ENCODE measurements at places on chromosomes 2 and 18. TPM values are rescaled to one million over a fixed set of nuclear protein-coding genes. Genes with fewer than 3 reads are reported as not detected.

Gene GCA
- 64.8 TPM for total RNA-seq

Gene NCKAP1
- 117 TPM for total RNA-seq

DNA sequence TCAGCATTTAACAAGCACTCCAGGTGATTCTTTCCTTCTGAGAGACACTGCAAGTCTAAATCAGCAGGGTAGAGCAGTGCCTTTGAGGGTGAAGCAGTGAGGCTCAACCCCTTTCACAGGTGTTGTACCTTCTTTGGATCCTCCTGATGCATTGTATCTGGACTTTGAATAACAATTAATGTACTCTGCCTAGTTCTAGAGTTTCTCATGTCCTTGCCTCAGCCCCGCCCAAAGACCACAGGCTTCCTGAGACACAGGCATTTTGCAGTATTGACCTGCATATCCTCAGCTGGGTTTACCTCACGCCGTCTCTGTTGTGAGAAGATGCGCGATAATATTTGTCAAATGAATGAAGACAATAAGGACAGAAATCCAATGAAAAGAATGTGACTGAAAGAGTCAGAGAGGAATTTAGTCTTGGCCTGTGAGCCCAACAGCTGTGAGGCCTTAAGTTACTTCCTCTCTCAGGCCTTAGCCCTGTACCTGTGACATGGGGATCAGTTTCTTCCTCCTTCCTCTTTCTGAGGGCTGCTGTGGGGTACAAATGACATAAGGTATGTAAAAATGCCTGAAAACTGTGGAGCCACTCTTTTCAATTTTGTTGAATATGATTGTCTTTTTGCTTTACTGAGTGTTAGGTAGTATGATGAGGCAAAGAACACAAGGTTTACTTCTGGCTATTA is 43.7 kb downstream of the WIPF1 start:
- no peaks in the 10 kb centered on the region for H3K4me1 ChIP-seq
- no peak overlapping the region for H3K4me3 ChIP-seq
- DNase-seq: no peak
- H3K27ac ChIP-seq: no peak overlapping the region
- no peaks in the 10 kb centered on the region for H3K27me3 ChIP-seq
- H3K36me3 ChIP-seq: peaks cover 5% of the 10 kb centered on the region

- no peaks in the 10 kb centered on the region for H3K27me3 ChIP-seq
- peak; percentile 40 for DNase-seq
- no peak overlapping the region for H3K27ac ChIP-seq
- no peaks in the 10 kb centered on the region for H3K4me1 ChIP-seq
- no peaks in the 10 kb centered on the region for H3K36me3 ChIP-seq
These were observed 65.1 kb downstream of the EDAR start for GRCh38 chr2:108923736-108924579.

DNA sequence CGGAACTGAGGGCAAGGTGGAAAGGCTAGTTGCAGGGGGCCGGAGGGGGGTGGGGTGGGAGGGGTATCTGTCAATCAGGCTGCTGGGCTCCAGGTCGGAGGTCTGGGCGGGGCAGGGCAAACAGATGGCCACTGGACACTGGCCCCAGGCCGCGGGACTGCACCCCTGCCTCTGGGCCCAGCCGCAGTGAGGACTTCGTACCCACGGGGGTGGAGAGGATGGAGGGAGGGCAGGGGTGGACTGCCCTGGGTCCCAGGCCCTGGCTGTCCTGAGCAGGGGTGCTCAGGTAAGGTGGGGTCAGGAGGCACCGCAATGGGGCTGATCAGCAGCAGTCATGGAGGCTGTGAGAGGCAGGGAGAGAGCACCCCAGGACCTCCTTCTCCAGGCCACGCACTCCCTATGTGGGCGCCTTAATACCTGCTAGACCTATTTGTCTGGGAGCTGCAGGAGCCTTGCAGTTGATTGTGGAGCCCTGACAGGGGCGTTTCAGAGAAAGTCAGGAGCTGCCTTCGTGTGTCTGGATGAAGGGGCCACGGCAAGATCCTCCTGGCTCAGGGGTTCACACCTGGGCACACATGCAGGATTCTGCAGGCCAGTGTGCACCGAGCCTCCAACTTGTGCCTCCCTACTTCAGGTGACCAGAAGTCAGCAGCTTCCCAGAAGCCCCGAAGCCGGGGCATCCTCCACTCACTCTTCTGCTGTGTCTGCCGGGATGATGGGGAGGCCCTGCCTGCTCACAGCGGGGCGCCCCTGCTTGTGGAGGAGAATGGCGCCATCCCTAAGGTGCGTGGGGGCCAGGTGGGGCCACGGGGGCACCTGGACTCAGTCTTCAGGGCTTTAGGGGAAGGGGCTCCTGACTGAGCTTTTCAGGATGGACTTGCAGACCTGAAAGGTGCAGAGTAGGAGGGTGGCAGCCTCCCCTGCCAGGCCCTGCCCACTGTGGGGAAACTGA is 1.5 kb downstream of the CTDSP1 start:
- H3K36me3 ChIP-seq: peaks cover 41% of the 10 kb centered on the region
- DNase-seq: peak; percentile 81
- peak overlapping the region; percentile 100 for H3K27ac ChIP-seq
- peak overlapping the region; percentile 79 for H3K4me3 ChIP-seq
- H3K4me1 ChIP-seq: peaks cover 37% of the 10 kb centered on the region

GRCh38 chr2:172285010-172285621 is 142.3 kb upstream of the ITGA6 start:
- H3K27ac ChIP-seq: peak overlapping the region; percentile 51
- no peak overlapping the region for H3K4me3 ChIP-seq
- no peak for DNase-seq
- no peaks in the 10 kb centered on the region for H3K27me3 ChIP-seq
- H3K4me1 ChIP-seq: peaks cover 14% of the 10 kb centered on the region

DNA sequence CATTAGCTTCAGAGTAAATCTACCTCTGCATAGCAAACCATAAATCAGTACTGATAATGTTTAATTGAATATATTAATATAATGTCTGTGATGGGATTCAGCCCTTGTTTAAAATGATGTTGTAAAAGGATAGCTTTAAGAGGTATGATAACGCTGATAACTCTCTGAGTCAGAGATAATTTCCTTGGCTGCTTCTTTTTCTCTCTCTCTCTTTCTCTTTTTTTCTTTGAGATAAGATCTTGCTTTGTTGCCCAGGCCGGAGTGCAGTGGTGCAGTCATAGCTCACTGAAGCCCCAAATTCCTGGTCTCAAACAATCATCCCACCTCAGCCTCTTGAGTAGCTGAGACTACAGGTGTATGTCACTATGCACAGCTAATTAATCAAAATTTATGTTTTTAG is 35.7 kb downstream of the CDH7 start:
- no peaks in the 10 kb centered on the region for H3K27me3 ChIP-seq
- no peak overlapping the region for H3K4me3 ChIP-seq
- no peak for DNase-seq

DNA sequence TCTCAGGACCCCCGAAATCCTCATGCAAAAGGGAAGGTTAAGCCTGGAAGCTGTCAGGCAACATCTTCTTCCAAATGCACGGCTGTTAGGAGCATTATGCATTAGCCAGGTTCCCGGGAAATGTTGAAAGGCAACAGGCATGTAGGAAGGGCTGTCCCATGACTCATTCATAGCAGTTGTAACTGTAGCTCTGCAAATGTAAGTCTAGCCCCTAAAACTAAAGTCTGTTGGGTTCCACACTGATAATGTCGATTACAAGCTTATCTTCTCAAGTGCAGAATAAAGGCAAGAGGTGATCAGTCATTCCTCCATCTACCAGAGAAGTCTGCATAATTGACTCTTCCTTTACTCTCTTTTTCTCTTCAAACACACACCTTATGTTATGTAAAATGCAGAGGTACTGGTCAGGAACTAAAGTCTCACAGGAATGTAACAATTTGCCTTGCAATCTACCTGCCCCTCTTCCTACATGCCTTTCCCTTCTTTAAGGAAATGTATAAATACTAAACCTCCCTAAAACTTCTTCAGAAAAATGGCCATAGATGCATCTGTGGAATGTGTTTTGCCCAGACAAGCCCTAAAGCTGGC is 99.8 kb downstream of the AKAIN1 start:
- H3K27ac ChIP-seq: no peak overlapping the region
- no peaks in the 10 kb centered on the region for H3K4me1 ChIP-seq
- no peaks in the 10 kb centered on the region for H3K36me3 ChIP-seq
- no peak overlapping the region for H3K4me3 ChIP-seq

DNA sequence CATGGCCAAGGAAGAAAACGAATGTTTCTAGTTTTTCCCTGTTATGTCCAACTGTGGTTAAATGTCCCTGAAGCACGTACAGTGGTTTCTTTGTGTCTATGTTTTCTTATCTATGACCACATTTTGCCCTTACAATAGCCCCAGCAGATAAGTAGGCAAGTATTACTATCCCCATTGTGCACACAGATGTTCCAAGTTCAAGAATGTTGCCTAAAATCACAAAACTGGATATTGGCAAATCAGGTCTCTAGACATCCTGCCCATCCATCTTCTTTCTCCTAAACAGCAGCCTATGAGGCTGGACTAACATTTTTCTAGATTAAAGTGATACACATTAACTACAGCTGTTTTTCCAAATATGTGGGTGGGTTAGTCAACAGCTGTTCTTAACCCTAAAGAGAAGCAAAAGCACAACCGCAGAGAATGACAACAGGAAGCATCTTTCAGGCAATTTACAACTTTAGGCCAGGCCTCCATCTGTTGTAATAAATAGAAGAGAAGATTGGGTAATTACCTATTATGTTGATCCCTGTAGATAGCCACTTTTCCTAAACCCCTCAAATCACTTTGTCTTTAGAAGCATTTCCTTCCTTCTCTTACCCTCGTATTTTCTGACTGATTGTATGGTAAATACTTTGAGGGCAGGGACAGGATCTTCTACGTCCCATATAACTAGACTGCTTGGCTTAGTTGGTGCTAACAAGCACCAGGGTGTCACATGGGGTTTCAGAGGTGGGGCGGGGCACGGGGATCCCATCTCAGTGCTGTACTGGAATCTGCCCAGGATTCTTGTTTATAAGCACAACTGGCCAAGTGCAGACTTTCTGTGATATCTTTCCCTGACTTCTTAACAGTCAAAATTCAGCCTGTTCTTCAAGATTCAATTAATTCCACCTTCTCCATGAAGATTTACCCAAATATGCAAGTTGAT is 132.1 kb upstream of the SETBP1 start:
- no peak overlapping the region for H3K27ac ChIP-seq
- H3K4me1 ChIP-seq: no peaks in the 10 kb centered on the region
- H3K4me3 ChIP-seq: no peak overlapping the region
- H3K36me3 ChIP-seq: no peaks in the 10 kb centered on the region
- no peaks in the 10 kb centered on the region for H3K27me3 ChIP-seq
- no peak for DNase-seq

DNA sequence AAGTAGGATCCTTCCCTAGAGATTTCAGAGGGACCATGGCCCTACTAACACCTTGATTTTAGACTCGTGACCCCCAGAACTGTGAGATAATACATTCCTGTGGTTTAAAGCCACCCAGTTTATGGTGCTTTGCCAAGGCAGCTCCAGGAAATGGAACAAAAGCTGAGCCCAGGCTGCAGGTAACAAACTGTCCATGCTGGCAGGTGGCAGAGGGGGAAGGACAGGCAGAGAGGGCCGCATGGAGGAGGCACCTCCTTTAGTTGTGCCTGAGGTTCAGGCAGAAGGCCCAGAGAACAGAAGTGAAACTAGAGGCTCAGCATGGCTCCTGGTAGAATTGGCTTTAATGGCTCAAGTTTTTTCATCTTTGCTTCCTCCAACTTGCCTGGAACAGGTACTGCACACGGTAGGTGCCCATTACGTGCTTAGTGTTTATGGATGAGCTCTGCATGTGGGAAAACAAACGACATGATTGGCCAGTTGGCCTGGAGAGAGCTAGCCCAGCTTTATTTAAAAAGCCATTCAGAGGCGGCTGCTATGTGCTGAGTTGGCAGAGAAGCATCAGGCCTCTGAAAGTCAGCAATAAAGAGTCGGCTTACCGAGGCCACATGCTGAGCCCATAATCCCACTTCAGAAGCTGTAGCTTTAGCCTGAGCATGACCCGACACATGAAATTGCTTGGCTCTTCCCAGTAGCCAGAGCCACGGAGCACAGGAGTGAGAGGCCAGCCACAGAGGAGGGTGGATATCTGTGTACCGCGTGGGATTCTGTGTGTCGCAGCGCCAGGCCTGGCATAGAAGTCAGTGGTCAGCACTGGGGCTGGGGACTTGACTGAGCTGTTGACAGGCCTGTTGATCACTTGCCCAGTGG is 36.5 kb downstream of the HS1BP3 start:
- peak; percentile 55 for DNase-seq
- peaks cover 85% of the 10 kb centered on the region for H3K4me1 ChIP-seq
- peak overlapping the region; percentile 95 for H3K27ac ChIP-seq
- H3K36me3 ChIP-seq: peaks cover under 1% of the 10 kb centered on the region

- no peaks in the 10 kb centered on the region for H3K27me3 ChIP-seq
- H3K4me1 ChIP-seq: peaks cover 14% of the 10 kb centered on the region
- DNase-seq: no peak
- no peaks in the 10 kb centered on the region for H3K36me3 ChIP-seq
These were observed 71.1 kb downstream of the MGAT5 start for GRCh38 chr2:134324947-134325346.

- H3K36me3 ChIP-seq: no peaks in the 10 kb centered on the region
- H3K4me3 ChIP-seq: no peak overlapping the region
- H3K27me3 ChIP-seq: no peaks in the 10 kb centered on the region
- H3K27ac ChIP-seq: no peak overlapping the region
- no peaks in the 10 kb centered on the region for H3K4me1 ChIP-seq
These were observed 102.5 kb downstream of the TFCP2L1 start for GRCh38 chr2:121182520-121182919.

DNA sequence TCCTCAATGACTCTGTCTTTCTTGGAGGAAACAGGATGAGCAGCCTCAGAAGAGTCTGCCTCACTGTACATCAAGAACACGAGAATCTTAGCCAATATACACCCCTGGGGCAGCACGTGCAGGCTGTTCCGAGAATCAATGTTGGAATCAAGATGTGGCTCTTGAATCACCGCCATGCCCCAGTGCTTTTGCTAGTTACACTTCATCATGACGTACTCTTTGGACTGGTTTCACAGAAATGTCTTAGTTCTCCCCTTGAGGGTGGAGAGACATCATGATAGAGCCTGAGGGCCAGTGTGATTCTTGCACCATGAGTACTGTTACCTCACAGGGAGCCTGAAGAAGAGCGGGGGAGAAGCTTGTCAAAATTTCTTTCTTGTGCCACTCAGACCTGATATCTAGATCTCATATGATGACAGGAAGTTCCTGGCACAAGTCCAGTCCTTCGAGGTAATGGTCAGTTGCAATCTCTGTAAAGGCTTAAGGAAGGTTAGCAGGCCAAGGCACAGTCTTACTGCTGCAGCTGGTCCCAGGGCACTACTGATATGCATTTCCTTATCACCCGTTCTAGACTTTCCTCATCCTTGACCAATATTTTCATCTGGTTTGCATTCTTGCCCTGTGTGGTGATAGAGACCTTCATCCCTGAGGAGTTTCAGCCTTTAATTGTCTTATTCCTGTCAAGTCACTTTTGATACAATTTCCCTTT is 28.2 kb upstream of the STAT4 start:
- no peak for DNase-seq
- H3K4me3 ChIP-seq: no peak overlapping the region
- H3K27ac ChIP-seq: no peak overlapping the region
- no peaks in the 10 kb centered on the region for H3K27me3 ChIP-seq
- H3K36me3 ChIP-seq: no peaks in the 10 kb centered on the region
- H3K4me1 ChIP-seq: no peaks in the 10 kb centered on the region
